ENCODE measurements at places on chromosomes 2 and 18. TPM values are rescaled to one million over a fixed set of nuclear protein-coding genes. Genes with fewer than 3 reads are reported as not detected.

Gene PRLH
- not detected for total RNA-seq

Gene WNT6
- not detected for total RNA-seq

Gene ACADL
- not detected for total RNA-seq

Gene SAG
- not detected for total RNA-seq

Gene KCNG2
- not detected for total RNA-seq

Gene ITGB6
- 58.8 TPM for total RNA-seq

Gene CYS1
- total RNA-seq: 1.3 TPM

Gene FBXO41
- 5.4 TPM for total RNA-seq

Gene LRRTM4
- not detected for total RNA-seq

Gene MDH1B
- total RNA-seq: not detected

Gene CNDP1
- not detected for total RNA-seq

Gene TTN
- under 0.01 TPM for total RNA-seq

Gene GCG
- total RNA-seq: not detected

Gene PPP1R7
- total RNA-seq: 79.2 TPM

Gene CXCR4
- total RNA-seq: not detected

Measured in hair follicular keratinocyte (primary cell).